Nephron progenitor cell (in vitro differentiated cells): ENCODE measurements at places on chromosomes 2 and 18.

DNA sequence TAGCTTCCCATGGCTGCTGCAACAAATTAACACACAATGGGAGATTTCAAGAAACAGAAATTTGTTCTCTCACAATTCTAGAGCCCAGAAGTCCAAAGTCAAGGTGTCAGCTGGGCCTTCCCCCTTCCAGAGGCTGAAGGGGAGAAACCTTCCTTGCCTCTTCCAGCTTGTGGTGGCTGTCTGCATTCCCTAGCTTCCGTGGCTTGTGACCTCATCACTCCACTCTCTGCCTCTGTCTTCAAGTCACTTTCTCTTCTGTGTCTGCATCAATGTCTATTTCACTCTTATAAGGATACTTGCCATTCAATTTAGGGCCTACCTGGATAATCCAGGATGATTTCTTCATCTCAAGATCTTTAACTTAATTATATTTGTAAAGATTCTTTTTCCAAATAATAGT is 16.8 kb upstream of the SRBD1 start:
- DNase-seq: no peak

DNA sequence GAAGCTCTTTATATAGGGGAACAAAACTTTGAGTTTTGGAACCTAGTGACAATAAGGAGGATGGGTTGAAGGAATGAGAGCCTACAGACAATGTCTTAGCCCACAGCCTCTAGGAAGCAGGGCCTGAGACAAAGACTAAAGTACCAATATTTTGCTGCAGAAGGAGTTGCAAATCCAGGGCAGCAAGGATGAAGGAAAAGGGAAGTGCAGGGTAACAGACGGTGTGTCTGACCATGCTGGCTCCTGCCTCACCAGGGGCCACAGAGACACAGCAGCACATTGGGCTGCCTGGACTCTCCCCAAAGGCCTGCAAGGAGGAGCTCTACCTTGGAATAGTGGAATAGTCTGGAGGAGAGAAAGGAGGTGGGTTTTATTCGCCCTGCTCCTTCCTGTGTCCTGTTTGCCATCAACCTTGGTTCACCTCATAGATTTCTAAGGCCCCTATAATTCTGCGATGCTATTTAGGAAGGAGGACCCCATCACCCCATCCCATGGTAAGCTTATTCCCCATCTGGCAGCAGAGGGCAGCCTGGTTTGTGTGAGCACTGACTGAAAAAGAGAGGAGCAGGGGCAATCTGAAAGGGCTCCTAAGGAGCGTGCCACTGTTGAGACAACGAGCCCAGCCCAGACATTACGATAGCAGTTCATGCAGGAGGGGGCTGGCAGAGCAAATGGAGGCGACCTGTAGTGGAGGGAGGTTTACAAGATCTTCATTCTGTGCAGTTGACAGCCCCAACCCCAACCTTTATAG is 143.4 kb downstream of the MGAT5 start:
- no peak for DNase-seq

DNA sequence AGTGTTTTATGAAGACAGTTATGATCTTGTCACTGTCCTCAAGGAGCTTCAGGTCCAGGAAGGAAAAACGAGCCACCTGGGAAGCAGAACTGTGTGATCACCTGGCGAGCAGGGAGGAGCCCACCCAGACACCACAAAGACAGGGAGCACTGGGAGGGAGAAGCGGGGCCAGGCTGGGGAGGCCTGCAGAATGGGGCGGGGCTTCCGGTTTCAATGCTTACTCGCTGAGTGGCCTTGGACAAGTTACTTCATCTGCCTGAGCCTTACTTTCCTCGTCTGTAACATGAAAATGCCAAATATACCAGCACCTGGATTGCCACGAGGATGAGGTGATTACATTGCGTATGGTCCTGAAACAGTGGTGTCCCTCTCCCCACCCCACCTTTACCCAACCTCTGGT is 227.5 kb downstream of the ANKRD30B start:
- DNase-seq: no peak

GRCh38 chr2:112728378-112729175 is 7.8 kb downstream of the NT5DC4 start:
- no peak for DNase-seq

DNA sequence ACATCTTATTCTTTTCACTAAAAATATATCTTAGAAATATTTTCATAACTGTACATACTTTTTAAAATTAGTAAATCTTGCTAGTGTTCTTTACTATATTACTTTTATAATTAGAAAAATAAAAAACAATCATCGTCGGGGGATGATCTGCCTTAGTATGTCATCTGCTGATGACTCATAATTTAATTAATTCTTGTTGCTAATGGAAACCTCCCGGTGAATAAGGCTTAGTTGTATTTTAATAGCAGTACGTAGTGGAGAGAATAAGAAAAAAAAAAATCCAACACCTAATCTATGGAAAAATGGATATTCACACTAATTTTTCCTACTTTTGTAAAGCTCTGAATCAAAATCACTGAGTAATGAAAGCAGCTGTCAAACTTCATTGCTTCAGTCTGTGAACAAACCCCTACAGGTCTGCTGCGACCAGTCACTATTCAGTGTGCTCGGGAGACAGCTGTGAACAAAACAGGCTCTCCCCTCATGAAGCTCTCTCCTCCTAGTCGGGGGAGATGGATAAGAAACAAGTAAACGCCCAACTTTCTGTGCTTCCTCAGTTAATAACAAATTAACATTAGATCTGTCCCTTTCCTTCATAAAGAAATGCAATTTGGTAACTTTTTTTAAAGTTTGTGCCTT is 97.4 kb upstream of the UPP2 start:
- DNase-seq: no peak

GRCh38 chr2:201419057-201419635 is 32.1 kb downstream of the TRAK2 start:
- DNase-seq: no peak

GRCh38 chr2:72126186-72127100 is 21.2 kb downstream of the CYP26B1 start:
- no peak for DNase-seq

- no peak for DNase-seq
These were observed 267.7 kb downstream of the PRKCE start for GRCh38 chr2:45919160-45919650.

DNA sequence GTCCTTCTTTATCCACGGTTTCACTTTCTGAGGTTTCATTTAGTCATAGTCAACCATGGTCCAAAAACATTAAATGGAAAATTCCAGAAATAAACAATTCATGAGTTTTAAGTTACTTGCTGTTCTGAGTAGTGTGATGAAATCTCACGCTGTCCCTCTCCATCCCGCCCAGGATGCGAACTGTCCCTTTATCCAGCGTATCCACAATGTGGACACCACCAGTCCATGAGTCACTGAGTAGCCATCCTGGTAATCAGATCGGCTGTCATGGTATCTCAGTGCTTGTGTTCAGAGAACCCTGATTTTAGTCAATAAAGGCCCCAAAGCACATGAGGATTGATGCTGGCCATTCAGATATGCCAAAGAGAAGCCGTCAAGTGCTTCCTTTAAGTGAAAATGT is 3.7 kb downstream of the SP140L start:
- DNase-seq: no peak

DNA sequence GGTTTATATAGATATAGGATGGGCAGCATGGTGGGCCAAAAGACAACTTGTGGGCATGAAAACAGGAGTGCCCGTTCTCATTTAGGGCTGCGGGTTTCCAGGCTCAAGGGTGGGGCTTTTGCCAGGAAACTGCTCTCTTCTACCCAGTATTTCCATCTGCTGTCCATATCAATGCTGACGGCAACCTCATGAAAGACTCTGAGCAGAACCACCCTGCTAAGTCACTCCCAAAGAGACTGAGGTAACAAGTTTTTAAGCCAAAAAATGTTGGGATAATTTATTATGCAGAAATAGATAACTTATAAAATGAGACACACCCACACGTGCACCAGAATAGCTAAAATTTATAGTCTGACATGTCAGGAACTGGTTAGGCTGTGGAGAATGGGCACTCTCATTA is 36.1 kb upstream of the MPPE1 start:
- DNase-seq: no peak

- peak; percentile 5 for DNase-seq
These were observed 156.1 kb upstream of the HNRNPA3 start for GRCh38 chr2:177056481-177056929.

- no peak for DNase-seq
These were observed 40.7 kb upstream of the C2orf66 start for GRCh38 chr2:196849895-196850294.

DNA sequence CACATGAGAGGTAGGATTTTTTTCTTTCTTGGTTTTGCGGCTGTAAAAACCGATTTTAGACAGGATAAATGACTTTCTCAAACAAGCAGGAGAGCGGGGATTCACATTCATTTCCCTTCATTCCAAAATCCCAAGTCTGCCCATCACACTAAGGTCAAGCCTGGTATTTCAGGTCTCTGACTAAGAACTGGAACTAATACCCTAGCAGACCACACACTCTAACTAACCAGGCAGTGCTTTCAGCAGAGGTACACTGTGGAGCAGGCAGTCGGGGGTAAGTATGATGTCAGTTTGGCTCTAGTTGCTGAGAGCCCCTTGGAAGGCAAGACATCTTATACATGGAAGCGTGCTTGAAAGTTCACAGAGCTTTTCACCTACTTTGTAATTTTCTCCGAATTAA is 128.1 kb upstream of the LHCGR start:
- no peak for DNase-seq

DNA sequence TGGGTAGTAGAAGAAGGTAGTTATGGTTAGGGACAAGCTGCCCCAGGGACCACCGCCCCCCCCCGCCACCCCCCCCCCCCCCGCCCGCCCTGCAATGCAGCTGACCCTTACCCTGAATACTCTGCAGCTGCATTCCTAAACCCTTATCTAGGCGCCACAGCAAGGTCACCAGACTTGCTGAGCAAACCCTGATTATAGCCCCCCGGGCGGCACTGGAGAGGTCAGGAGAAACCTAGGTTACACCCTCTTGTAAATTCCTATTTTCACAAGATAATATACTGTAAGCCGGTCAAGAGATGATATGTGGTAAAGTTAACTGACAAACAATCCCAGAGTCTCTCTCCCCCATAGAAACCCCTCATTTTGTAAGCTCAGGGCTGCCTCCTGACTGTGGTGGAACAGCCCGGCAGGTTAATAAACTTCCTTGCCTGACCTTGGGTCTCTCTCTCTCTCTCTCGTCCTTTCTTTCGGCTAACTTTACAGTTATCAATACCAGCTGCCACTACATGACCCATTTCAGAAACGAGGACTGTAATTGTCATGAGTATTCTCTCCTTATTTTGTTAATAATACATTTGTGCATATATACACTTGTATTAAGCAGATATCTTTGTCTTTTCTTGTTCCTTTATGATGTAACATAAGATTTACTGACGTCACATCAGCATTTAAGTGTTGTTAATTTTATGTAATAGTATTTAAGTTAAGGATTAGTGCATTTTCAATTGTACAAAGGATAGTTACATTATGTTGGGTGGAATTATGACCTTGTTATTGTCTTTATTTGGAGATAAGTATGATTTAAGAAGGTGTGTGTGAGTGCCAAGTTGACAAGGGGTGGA is 22.8 kb upstream of the SMAD4 start:
- no peak for DNase-seq

DNA sequence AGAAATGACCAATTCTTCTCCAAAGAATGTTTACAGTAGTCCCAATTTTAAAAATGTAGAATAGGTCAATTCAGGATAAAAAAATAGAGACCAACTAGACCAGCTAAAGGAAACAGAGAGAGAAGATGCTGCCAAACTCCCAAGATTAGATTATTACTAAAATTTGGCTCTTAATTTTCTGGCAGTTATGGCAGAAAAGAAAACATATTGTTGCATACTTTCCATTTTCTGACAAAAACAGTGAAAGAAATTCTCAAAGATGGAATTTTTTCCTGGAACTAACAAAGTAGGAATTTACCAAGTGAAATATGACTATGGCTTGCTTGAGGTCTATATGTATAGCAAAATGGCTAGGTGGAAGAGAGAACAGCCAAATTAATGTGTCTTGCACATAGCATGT is 138.3 kb upstream of the STK17B start:
- no peak for DNase-seq

- DNase-seq: no peak
These were observed 175.2 kb upstream of the PKDCC start for GRCh38 chr2:41872646-41873045.

GRCh38 chr2:176103742-176104315 is 3.3 kb upstream of the HOXD11 start:
- DNase-seq: no peak

GRCh38 chr2:147595200-147595599 is 249.6 kb upstream of the ACVR2A start:
- no peak for DNase-seq

- peak; percentile 83 for DNase-seq
These were observed at the start of gene UCN for GRCh38 chr2:27308359-27308881. TSS of gene UCN (minus strand) at chr2:27308445. CDS start at chr2:27307895, 550 bp downstream.

DNA sequence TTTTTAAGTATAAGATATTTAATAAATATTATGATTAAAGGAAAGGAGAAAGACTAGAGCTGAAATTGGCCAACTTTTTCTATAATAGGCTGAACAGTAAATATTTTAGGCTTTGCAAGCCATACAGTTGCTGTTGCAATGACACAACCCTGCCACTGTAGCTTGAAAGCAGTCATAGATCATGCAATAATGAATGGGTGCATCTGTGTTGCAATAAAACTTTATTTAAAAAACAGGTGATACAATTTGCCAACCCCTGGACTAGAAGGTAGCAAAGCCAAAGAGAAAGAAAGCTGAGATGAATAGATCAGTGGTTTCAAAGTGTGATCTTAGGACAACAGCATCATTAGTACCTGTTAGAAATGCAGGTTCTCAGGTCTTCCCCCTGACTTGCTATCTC is 219.1 kb downstream of the SETBP1 start:
- no peak for DNase-seq

- DNase-seq: no peak
These were observed 72.2 kb upstream of the EML6 start for GRCh38 chr2:54651291-54651690.

- DNase-seq: no peak
These were observed 229.2 kb downstream of the SEPTIN10 start for GRCh38 chr2:109384308-109385271.

GRCh38 chr2:100977511-100977910 is 24.6 kb upstream of the RPL31 start:
- no peak for DNase-seq

DNA sequence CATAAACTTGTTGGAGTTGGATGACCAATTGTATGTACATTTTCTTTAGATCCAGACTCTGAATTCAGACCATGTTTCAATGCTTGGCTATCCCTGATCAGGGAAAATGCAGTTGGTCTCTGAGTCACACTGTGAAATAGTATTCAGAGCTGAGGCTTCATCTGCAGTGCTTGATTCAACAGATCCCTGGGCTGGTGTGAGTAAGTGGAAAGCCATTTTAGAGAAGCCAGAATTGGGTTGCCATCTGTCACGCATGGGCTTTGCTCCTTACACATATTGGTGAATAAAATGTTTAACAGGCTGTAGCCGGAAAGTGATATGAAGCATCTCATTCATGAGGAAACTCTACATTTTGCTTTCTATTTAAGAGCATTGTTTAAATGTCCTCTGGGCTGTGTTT is 50.0 kb upstream of the ACYP2 start:
- no peak for DNase-seq

DNA sequence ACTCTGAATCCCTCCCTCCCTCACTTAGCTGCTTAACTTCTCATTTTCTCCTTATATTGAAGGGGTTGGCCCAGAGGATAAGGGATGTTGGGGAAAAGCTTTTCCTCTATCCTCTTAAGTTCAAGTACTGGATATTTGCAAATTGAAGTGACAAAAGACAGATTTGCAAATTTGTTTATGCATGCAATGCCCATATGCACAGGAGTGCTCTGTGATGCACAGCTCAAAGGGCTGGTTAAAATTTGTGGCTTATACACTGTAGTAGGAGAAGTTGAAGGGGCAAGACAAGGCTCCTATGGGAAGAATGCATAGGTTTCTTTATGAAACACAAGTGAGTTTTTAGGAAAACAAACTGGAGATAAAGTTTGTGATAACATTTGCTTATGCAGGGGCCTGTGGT is 8.4 kb upstream of the MSH6 start:
- no peak for DNase-seq
